Activated T-cell treated with anti-CD3 and anti-CD28 coated beads for 1 hour (primary cell): ENCODE measurements at places on chromosomes 3 and 15.
A peak's percentile ranks its signal among the peaks of the same experiment; 100 is the strongest.

DNA sequence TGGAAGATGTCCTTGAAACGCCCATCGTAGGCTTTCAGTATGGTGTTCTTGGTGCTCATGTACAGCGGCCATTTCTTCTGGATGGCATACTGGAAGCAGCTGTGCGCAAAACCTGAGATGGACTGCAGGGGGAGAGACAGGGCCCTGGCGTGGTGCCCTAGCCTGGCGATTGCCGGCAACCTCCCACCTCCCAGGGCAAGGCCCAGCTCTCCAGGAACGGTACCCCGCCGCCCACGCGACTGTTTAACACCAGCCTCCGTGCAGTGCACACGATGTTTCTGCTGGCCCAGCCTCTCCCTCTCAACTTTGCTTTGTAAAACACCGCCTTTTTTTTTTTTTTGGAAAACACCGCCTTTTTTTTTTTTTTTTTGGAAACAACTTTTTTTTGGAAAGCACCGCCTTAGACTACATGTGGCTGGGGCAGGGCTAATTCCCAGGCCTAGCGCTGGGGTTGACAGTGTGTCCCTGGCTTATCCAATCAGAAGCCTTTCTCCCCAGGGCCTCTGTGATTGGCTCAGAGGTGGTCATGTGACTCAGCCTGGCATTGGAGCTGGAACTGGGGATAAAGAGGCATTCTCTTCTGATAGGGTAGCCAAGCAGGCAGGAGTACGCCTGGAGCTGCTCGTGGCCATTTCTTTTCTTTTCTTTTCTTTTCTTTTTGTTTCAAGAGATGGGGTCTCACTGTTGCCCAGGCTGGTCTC, 14.7 kb downstream of the IDH2 start:
- DNase-seq: no peak

DNA sequence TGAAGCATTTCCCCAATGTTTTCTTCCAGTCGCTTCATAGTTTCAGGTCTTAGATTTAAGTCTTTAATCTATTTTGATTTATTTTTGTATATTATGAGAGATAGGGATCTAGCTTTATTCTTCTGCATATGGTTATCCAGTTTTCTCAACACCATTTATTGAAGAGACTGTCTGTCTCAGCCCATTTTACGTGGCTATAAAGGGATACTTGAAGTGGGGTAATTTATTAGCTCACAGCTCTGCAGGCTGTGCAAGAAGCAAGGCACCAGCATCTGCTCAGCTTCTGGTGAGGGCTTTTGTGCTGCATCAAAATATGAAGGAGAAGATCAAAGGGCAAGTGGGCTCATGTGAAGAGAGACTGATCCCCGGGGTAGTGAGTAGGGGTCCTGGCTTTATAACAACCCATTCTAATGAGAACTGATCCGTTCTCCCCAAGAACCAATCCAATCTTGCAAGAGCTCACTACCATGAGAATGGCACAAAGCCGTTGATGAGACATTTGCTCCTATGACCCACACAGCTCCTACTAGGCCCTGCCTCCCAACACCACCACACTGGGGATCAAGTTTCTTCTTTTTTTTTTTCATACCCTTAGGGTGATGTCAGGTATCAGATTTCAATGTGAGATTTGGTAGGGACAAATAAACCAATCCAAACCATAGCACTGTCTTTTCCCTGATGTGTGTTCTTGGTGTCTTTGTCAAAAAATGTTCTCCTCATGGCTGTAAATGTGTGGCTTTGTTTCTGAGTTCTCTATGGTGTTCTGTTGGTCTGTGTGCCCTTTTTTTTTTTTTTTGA, 63.2 kb downstream of the IQGAP1 start:
- DNase-seq: no peak

- peak; percentile 37 for DNase-seq
Observed at GRCh38 chr15:88274553-88275460, 18.3 kb upstream of the NTRK3 start.

DNA sequence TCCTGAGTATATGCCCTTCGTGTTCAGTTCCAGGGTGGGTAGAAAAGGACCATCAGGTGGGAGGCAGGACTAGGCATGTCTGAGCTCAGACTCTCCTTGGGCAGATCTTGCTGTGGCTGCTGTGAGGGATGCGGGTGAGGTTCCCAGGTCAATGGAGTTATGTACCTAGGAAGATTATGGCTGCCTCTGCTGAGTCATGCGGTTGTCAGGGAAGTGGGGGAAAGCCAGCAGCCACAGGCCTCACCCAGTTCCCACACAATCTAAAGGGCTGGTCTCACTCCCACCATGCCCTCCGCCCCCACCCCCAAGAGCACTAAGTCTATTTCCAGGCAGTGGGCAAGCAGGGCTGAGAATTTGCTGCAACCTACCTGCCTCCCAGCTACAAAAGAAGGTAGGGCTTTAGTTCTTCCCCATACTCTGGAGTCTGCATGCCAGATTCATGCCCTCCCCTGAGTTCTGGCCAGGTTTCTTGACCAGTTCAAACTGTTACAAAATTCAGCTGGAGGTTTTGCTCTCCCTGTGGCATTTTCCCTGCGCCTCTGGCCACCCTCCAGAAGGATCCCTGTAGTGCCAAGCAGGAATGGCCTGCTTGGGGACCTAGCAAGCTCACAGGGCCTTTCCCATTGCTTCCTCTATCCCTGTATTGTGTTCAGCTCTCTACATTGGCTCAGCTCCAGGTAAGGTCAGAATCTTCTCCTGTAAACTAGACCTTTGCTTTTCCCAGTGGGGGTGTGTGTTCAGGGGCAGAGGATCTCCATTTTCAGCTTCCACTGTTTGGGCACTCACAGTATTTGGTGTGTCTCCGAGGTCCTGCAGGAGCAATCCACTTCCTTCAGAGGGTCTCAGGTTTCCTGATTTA, 12.7 kb upstream of the TMCO5A start:
- no peak for DNase-seq

GRCh38 chr3:189119950-189120349, 51.8 kb upstream of the TPRG1 start:
- DNase-seq: no peak

GRCh38 chr3:131147534-131147933, 120.9 kb downstream of the NEK11 start:
- DNase-seq: no peak

- DNase-seq: no peak
Observed at GRCh38 chr15:29437888-29438702, 168.5 kb upstream of the NSMCE3 start.

DNA sequence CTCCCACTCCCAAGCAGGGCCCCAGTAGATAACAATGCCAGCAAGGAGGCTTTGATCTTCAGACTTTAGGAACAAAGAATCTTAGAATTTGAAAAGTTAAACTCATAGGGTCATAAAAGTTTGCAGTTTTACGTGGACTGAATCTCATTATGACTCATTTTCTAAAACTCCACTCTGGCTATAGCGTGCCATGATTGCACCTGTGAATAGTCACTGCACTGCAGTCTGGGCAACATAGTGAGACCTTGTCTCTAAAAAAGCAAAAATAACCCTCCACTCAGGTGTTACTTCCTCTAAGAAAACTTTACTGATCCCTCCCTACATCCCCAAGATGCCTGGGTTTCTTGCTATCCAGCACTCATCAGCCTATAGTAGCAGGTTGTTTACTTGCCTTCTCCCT, 104.5 kb downstream of the IL20RB start:
- no peak for DNase-seq

DNA sequence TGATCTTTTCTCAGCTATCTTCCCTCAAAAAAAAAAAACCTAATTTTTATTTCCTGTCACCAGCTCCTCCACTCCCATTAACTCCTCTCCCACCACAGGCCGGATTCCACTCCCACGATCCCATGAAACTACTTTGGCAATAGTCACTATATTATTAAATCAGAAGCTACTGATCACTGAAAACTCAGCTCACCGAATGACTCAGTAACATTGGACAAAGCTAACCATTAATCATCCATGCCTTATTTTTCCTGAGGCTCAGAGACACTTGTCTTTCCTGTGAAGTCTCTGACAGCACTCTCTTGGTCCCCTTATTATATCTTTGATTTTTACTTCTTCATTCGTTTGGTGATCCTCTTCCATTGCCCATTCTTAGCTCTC, 260.2 kb downstream of the CGGBP1 start:
- DNase-seq: no peak

DNA sequence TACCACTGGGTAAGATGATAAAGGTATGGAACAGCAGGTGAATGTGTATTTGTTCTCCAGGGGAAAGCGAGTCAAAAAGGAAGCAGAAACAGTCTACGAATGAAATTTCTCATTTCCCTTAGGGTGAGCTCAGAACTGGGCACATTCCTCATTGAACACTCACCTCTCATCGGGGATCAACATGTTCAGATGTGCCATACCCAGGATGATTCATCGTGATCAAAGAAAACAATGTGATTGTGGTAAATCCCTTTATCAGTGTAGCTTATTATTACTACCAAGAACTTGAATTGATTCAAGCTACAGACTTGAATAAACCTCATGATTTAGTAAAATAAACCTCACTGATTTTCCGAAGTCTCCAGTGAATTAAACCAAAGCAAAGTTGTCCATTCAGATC, 72.1 kb downstream of the GJD2 start:
- DNase-seq: no peak

DNA sequence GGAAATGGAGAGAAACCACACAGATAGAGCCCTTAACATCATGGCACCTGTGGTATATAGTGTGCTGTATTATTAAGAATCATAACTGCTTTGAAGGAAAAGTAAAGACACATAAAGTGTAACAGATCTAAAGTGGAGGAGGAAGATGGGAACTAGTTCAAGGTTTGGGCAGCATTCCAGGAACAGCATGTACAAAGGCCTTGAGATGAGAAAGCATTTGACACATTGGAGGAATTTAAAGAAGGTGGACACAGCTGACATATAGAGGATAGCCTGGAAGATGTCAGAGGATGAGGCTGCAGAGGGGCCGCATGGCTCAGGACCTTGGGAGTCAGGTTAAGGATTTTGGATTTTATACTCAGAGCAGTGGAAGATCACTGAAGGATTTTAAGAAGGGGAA, 39.0 kb downstream of the LRTM1 start:
- DNase-seq: no peak

- no peak for DNase-seq
Observed at GRCh38 chr3:191360620-191361019, 30.3 kb upstream of the UTS2B start.

DNA sequence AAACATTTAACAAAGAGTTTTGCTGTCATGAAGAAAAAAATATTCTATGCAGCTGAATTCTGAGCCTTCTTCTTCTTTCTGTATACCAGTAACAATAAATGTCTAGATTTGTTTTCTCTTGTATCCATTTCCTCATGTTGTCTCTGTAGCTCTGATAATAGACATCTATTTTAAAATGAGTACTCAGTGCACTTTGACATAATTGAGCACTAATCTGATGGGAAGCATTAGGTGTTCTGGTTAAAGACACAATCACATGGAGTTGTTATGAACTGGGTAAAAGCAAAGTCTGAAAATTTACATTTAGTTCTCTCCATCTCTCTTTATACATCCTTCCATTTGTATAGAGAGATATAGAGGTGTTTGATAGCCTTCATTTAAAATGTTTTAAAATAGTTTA, 230.0 kb downstream of the BCHE start:
- DNase-seq: no peak

- no peak for DNase-seq
Observed at GRCh38 chr3:163261618-163262017, 1765.0 kb downstream of the OTOL1 start.

GRCh38 chr15:42504631-42505030, 9.2 kb downstream of the SNAP23 start:
- no peak for DNase-seq

DNA sequence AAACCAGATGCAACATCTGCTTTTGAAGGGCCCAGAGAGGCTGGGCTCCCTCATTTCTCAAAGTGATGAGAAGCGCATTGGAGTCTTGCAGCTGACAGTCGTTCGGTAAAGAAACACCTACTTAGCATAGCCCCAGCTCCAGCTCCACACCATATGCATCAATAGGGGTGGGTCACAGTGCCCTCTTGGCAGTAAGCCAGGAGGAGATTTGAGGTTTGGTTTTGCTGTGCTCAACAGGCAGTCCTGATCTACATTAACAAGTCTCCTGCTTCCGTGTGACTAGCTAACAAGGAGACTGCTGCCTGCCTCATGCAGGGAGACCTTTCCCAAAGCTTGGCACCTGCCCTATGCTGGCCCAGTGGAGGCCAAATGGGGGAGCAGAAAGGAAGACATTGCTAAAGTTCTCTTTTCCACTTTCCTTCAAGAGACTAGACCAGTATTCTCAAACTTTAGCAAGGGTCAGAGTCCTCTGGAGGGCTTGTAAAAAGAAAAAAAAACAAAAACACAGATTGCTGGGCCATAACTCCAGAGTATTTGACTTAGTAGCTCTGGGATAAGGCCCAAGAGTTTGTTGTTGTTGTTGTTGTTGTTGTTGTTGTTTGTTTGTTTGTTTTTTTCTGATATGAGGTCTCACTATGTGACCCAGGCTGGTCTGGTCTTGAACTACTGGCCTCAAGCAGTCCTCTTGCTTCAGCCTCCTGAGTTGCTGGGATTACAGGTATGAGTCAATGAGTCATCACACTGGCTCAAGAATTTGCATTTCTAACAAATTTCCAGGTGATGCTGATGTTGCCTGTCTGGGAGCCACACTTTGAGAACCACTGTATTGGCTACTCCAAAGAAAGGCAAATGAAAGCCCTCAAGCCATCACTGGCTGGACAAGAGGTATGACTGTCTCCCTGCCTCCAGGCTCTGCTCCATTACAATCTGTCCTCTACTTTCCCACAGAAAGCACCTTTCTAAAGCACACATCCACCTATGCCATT, 294.9 kb downstream of the RORA start:
- no peak for DNase-seq

DNA sequence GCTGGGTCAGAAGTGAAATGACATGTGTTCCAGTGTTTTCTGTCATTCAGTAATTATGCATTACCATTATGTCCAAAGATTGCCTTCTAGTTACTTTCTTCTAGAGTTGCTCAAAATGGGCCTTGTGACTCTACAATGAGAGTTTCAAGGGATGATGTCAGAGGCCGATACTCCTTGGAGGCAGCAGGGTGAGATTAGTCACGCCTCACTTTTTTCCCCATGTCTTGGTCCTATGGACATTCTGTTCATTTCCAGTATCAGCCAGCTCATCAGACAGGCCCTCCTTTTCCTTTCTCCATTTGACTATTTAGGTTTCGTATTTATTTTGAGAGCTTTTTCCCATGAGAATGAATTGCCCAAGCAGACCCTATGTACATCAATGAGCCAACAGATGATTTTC, 17.5 kb downstream of the VGLL3 start:
- DNase-seq: no peak

DNA sequence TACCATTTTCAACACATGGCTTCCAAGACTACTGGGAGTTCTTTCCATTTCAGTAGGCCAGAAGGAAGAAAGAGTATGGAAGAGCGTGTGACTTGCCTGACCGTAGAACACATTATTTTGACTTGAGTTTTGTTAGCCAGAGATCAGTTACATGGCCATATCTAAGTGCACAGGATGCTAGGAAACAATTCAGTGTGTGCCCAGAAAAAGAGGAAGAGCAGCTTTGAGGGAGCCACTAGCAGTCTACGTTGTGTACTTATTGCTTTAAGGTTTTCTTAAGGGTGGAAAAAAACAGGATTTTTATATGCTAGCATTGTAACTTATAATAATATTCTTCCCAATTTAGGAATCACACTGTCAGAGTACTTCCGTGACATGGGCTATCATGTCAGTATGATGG, 44.1 kb upstream of the GRAMD1C start:
- no peak for DNase-seq

GRCh38 chr3:186004209-186004608, 66.4 kb upstream of the TRA2B start:
- DNase-seq: no peak
